Activated CD4-positive, alpha-beta T cell treated with anti-CD3 and anti-CD28 coated beads for 36 hours (primary cell): ENCODE measurements at places on chromosomes 16 and 17.

DNA sequence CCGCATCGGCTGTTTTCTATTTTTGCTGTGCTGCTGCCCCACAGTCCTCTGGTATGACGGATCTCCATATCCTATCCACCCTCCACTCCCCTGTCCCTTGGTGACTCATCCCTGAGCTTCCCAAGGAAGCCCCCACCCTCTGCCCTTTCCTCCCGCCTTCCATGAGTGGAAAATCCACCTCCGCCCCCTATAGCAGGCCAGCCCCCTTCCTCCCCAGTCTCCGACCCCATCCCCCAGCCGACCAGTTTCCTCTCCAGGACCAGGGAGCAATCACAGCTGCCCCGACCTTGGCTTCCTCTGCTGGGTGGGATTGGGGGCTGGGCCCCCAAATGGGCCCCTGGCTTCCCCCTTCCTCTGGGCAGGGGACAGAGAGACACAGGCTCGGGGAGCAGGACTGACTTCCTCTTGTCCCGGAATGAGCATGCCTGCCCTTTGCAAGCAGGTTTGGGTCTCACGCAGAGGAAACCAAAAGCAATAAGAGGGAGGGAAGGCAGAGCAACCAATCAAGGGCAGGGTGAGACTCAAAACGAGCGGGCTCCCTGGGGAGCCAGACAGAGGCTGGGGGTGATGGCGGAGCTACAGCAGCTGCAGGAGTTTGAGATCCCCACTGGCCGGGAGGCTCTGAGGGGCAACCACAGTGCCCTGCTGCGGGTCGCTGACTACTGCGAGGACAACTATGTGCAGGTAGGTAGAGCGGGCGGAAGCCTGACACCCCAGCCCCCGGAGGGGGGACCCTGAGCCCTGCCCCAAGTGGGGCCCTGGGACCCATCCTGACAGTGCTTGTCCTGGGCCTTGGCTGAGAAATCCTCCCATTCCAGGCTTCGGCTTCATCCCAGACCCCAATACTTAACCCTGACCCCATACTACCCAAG lies at the start of the genes ABI3 and GNGT2:
TSS of gene ABI3 (plus strand) at position 550 of the 872 bp plus-strand sequence. CDS start at position 568, 18 bp downstream.
TSS of gene GNGT2 (minus strand) at position 417 of the 872 bp plus-strand sequence. CDS start 3,152 bp downstream, outside the sequence.
- H3K27me3 ChIP-seq: no peaks in the 10 kb centered on the region
- peak within 1 kb of the TSS; percentile 86 for H3K4me3 ChIP-seq
- peak within 1 kb of the TSS; percentile 97 for H3K27ac ChIP-seq
- H3K36me3 ChIP-seq: peaks cover 26% of the 10 kb centered on the region
- H3K4me1 ChIP-seq: peaks cover 62% of the 10 kb centered on the region

GRCh38 chr16:27642756-27643155 lies 92.8 kb downstream of the KATNIP start:
- H3K27me3 ChIP-seq: no peaks in the 10 kb centered on the region
- H3K36me3 ChIP-seq: peaks cover 4% of the 10 kb centered on the region
- H3K27ac ChIP-seq: no peak overlapping the region
- no peak overlapping the region for H3K4me3 ChIP-seq
- peak; percentile 30 for DNase-seq

DNA sequence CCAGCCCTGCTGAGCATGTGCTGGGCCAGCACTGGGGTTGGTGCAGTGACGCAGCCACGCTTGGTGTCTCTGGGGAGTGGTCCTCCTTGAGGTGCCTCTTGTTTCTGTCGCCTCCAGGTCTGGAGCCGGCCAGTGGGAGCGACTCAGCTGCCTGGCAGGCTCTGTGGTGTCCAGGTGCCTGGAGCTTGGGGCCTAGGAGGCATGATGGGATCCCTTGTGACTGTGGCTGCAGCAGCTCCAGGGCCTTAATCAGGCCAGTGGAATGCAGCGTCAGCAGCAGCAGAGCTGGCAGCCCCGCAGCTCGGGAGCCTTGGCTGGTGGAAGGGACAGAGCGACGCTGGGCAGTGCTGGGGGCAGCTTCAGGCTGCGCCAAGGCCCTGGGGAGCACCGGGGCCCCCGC lies 74.7 kb upstream of the CIBAR2 start:
- no peaks in the 10 kb centered on the region for H3K36me3 ChIP-seq
- no peak overlapping the region for H3K27ac ChIP-seq
- DNase-seq: no peak
- no peak overlapping the region for H3K4me3 ChIP-seq
- H3K4me1 ChIP-seq: no peaks in the 10 kb centered on the region
- H3K27me3 ChIP-seq: peaks cover 2% of the 10 kb centered on the region

- no peak overlapping the region for H3K27ac ChIP-seq
- H3K27me3 ChIP-seq: no peaks in the 10 kb centered on the region
- no peaks in the 10 kb centered on the region for H3K4me1 ChIP-seq
Measured at GRCh38 chr16:12347365-12347764, 370.8 kb downstream of the SNX29 start.

- no peak overlapping the region for H3K4me3 ChIP-seq
- no peaks in the 10 kb centered on the region for H3K36me3 ChIP-seq
- peaks cover 16% of the 10 kb centered on the region for H3K4me1 ChIP-seq
- no peak overlapping the region for H3K27ac ChIP-seq
- no peak for DNase-seq
Measured at GRCh38 chr16:30998852-30999761, 11.3 kb downstream of the STX1B start.
